ENCODE measurements at places on chromosomes 12 and 14.
A peak's percentile ranks its signal among the peaks of the same experiment; 100 is the strongest.

GRCh38 chr14:43949400-43949799 is 557.7 kb downstream of the FSCB start:
- DNase-seq = no peak

- no peak for DNase-seq
Measured at GRCh38 chr12:69274861-69275260, 35.5 kb downstream of the CPSF6 start.

DNA sequence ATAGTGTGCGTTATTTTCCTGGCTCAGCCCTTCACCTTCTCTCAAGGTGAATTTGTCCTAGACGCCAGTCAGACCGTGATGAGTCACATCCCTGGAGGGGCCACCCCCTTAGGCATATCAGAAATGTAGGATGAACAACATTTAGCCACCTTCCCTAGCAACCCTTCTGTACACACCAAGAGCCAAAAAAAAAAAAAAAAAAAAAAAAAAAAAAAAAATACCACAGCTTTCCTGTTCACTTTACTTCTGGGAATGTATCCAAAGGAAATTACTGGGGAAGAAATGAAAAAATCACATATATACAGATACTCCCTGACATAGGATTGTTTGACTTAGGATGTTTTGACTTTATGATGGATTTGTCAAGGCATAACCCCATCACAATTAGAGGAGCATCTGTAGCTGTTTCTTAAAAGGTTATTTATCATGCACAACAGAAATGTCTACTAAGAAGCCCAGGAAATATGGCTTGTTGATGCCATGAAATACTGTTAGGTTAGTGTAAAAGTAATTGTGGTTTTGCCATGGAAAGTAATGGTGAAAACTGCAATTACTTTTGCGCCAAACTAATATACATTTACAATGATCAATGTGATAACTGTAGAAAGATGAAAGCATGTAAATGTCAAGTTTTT is 68.2 kb upstream of the BDKRB2 start:
- no peak for DNase-seq

DNA sequence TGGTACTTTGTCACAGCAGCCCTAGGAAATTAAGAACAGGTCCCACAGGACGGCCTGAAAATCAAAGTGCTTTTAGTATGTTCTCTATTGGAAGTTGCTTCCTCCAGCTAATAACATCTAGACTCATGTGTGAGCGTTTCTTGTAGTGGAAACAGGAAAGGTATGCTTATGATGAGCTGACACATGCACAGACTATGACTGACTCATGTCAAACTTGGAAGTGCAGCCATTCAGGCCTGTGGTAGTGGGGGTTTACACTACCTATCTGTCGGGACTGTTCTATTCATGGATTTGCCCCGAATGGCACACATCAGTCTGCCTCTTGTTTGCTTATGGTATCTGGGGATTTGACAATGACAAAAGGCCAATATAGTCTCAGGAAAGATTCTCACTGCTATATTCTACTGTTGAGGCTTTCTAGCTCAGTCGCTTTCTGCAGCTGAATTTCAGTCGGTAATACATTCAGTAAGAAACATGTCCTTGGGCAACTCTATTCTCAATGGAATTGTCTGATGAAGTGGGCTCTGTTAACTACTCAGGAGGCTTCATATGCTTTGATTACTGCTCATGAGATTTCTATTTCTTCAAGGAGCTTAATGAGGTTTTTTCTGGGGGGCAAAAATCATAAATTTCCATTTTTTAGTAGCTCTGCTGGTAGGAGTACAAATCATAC is 270.3 kb upstream of the DAAM1 start:
- DNase-seq = no peak

GRCh38 chr12:77578466-77579220 is 252.1 kb upstream of the NAV3 start:
- no peak for DNase-seq

DNA sequence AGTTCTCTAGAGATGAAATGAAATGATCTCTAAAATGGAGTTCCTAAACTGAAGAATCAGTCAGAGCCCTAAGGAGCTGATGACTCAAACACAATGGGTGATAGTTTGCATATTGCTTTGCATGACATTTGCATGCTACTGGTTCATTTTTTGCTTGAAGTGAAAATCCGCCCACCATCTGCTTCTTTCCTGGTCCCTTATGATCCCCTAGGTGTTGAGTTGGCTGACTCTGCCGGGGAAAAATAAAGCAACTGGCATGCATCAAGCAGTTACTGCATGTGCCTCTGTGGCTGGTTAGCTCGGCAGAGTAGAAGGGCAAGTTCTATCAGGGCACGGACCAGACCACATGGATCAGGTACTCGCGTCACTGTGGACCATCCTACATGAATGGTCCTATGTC is 151.1 kb downstream of the PPM1H start:
- DNase-seq = no peak

DNA sequence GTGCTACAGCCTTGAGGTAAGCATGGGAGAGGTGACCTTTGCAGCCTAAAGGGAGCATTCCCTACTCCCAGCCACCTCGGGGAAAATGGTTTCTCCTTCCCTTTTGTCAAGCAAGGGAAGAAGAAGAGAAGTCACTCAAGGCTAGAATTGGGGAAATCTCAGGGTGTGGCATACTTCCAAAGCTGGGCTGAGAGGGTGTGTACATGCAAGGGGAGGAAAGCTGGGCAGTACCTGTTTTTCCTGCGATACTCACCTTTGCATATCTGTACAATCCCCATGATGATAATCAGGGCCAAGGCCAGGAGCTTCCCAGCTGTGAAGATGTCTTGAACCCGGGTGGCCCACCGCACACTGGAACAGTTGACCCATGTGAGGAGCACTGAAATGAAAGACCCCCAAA is 23.8 kb upstream of the CEBPE start:
- no peak for DNase-seq

DNA sequence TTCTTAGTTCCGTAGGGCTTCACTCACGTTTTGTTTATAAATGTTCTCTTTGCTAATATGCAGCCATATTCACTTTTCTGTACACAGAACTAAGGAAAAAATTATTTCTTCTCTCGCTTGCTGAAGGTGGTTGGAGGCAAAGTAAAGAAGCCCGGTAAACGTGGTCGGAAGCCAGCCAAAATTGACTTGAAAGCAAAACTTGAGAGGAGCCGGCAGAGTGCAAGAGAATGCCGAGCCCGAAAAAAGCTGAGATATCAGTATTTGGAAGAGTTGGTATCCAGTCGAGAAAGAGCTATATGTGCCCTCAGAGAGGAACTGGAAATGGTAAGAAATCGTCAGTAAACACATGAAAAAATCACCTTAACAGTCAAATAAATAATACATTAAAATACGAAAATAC is 24.0 kb downstream of the CREBL2 start:
- DNase-seq = no peak

GRCh38 chr12:28507033-28507432 is 316.8 kb downstream of the CCDC91 start:
- no peak for DNase-seq

- no peak for DNase-seq
Measured at GRCh38 chr12:6229224-6230218, 29.3 kb downstream of the CD9 start.

- peak; percentile 87 for DNase-seq
Measured at GRCh38 chr14:86654558-86655184, 1124.7 kb downstream of the FLRT2 start.

DNA sequence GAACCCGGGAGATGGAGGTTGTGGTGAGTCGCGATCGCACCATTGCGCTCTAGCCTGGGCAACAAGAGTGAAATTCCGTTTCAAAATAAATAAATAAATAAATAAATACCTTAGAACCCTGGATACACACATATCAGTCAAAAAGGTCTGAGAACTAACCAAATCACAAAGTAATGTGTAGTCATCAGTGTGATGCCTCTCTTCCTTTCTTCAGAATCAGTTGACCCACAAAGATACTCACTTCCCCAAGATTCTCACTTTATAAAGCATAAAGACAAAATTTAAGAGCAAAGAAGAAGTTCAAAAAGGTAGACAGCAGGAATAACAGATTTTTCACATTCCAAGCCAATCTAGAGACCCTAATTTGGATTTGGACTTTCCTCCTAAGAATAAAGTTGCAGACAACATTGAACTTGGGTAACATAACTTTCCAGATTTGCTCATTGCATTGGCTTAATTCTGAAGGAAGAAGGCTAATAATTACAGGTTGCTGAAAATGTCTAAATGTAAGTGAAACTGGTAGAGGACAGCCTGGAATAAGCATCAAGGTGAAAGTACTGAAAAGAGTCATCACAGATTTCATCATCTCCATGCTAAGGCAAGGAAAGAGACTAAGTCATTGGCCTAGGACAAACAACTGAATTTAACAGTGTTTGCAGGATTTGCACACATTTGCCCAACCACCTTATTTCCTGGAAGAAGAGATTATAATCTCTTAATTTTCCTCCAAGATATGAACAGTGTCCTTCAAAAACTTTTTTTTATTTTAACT is 17.4 kb downstream of the TMED10 start:
- no peak for DNase-seq
